LNCaP clone FGC (cell line): ENCODE measurements at places on chromosomes 6 and 20.

- DNase-seq, result no peak
These were observed 341.7 kb downstream of the PREX1 start for GRCh38 chr20:48486065-48486464.

GRCh38 chr20:51444467-51444866, 98.1 kb downstream of the NFATC2 start:
- no peak for DNase-seq

DNA sequence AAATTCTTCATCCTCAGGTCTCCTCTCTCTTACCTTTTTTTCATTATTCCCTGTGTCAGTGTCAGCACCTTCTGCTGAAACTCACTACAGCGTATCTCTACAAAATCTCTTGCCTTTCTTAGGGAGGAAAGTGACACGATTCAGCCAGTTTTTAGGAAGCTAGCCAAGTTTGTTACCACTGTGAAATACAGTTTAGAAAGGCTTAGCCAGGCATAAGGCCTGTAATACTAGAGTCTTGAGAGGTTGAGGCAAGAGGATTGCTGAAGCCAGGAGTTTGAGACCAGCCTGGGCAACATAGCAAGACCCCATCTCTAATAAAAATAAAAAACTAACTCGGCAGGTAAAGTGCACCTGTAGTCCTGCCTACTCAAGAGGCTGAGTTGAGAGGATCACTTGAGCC, 16.7 kb downstream of the TAB2 start:
- DNase-seq, result no peak

- DNase-seq, result no peak
These were observed at the start of gene RIPOR2 for GRCh38 chr6:24935366-24936152. Gene RIPOR2, minus strand, starts transcription at chr6:24935960. Its CDS starts 62 bp downstream, at chr6:24935898.

- DNase-seq, result no peak
These were observed 480 bp downstream of the ABCF1 start for GRCh38 chr6:30571762-30572082.

DNA sequence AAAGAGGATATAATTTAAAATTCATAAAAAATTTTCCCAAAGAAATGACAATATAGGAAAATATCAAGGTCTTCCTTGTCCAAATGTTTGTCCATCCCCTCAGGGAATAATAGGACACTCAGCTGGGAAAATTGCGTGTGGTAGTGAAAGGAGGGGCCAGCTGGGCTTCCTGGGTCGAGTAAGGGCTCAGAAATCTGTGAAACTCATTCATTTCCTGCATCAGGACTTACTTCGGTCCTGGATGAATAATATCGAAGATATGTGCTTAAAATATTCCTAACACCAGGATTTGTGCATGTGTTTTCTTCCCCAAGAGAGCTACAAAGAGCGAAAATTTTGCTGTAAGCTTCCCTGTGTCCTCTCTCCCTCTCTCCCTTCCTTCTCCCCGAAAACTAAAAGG, 118.2 kb upstream of the GJE1 start:
- no peak for DNase-seq

DNA sequence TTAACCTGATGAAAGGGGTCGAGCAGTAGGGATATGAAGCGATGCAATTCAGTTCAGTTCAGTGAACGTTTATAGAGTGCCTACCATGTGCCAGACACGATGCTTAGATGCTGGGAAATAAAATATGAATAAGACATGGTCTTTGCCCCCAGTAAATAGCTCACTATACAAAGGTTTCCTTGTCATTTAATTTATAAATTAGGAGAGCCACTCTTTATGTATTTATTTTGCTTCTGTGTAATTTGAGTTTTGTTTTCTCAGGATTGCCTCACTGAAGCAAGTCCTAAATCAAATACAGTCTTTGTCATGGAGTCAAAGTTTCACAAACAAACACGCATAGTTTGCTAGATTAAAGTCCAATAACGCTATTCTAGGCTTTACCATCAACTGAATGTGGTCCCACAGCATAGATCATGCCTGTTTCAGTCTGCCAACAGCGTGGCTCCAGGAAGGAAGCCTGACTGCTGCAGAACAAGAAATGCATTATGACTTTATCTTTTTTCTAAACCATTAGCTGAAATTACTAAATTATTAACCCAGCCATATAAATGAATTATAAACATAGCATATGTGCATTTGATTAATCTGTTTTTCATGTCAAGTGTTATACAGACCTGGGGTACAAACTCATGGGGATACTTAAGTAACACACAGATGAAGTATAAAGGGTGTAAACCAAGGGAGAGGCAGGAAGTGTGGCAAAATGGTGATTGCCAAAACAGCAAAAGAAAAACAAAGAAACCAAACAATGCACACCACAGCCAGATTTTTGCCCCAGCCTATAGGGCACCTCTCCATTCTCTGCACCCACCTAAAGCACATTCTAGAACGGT, 29.8 kb upstream of the CCN2 start:
- no peak for DNase-seq

- no peak for DNase-seq
These were observed 21.9 kb upstream of the TAF8 start for GRCh38 chr6:42028234-42029061.

- no peak for DNase-seq
These were observed 31.7 kb downstream of the C6orf52 start for GRCh38 chr6:10662742-10663141.

- DNase-seq, result peak; percentile 58
These were observed 8.8 kb downstream of the CDKAL1 start for GRCh38 chr6:20542927-20543602.

GRCh38 chr6:12115492-12115891, 103.4 kb downstream of the HIVEP1 start:
- no peak for DNase-seq

- no peak for DNase-seq
These were observed 181.9 kb downstream of the GMDS start for GRCh38 chr6:2063547-2063946.

DNA sequence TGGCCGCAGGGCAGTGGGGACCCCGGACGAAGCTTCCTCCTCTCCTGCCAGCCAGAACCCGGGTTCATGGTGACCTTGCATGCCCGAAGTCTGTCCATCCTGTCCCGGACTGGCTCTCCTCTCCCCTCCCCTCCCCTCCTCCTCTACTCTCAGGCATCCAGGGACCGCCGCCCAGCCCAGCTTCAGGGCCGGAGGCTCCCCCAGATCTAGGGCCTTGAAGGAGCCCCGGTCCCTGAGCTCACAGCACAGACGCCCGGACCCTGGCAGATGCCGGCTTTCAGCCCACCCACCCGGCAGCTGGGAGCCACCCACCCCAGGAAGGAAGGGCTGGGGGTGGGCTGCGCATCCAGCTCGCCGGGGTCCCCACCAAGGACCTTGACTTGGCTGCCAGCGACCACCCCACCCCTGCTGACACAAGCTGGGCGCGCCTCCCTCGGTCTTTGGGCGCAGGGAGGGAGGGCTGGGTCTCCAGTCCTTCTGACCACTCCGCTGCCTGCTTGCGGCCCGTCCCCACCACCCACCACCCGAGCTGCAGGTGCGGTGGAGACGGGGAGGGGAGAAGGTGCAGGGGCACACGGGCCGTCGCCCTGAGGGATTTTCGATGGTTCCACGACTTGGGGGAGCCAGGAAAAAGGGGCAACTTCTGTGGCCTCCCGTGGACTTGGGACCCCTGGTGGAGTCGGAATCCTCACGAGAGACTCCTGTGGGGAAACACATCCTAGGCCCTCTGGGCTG, 5.8 kb upstream of the ABHD16B start:
- no peak for DNase-seq

GRCh38 chr6:160069050-160069454, 52.6 kb upstream of the SLC22A1 start:
- DNase-seq, result no peak

DNA sequence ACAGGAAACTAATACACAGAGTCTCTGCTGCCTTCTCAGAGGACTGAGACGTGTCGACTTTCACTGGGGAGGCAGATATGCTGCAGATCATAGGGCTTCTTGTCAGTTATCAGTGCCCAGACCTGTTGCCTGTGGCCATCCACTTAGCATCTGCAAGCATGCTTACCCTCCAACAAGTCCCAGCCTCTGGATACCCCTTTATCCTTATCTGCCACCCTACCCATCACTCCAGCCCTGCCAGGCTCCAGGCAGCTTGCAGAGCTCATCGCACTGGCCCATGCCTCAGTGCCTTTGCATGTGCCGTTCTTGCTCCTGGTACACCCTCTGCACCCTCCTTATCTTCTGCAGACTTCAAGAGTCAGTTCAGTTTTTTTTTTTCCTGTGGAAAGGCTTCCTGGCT, 119.2 kb downstream of the TOX2 start:
- DNase-seq, result no peak

- no peak for DNase-seq
These were observed 388.2 kb upstream of the CITED2 start for GRCh38 chr6:139762587-139763031.

GRCh38 chr20:9977629-9978028, 57.2 kb upstream of the ANKEF1 start:
- DNase-seq, result no peak

DNA sequence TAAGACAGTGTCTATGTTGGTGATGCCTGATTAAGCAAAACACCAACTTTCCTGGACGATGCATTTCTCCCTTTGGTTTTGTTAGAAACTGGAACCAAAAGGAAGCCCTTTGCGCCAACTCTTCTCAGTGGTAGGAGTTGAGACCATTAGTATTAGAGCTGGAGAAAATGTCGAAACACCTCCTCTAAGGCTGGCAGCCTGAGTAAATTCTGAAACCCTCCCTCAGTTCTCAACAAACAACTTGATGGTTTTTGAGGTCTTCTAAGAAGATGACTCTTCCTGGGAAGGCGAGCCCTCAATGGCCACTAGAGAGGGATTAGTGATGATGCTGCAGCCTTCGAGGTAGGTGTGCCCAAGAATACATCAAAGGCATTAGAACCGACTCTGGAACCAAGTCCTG, 78.4 kb upstream of the CCN6 start:
- no peak for DNase-seq

- DNase-seq, result no peak
These were observed 304.2 kb downstream of the TFAP2C start for GRCh38 chr20:56933331-56933698.

DNA sequence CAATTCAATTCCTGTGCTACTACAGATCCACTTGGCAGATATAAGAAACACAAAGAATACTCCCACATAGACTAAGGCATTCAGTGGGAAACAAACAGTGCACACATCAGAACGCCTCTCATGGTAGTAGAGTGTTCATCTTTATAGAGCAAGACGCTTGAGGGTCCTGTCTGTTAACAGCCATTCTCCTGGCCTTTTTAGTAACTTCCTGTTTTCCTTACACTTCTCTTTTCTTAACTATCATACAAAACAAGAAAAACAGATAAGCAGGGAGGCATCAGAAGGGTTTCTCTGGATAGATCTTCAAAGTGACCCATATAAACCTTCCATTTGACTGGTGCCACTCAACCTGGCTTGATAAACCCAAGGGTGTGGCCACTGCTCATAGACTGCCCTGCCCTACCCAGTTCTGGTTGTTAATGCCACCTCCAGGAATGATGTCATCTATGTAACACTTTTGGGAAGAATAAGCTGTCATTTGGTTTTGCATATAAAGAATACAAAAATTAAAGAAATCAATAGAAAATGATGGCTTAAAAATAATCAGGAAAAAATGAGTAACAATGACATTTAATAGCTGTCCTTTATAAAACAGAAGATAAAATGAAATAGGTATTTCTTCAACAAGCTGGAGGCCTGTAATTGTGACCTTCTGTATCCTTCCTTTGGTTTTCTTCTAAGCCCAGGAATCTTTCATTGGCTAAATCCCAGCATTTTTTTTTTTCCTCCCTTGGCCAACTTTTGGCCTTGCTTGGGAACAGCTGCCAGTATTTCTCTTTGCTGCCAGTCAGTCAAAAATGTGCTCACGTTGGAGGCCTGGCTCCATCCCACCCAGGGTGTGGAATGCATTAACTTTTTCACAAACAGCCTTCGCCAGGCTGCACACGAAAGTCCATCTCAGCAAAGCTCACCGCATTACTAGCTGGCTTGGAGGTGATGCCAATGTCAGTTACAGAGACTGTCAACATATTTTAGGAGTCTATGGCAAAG, 103.5 kb downstream of the GJA10 start:
- no peak for DNase-seq

- no peak for DNase-seq
These were observed 41.6 kb upstream of the NOX3 start for GRCh38 chr6:155497273-155497672.

DNA sequence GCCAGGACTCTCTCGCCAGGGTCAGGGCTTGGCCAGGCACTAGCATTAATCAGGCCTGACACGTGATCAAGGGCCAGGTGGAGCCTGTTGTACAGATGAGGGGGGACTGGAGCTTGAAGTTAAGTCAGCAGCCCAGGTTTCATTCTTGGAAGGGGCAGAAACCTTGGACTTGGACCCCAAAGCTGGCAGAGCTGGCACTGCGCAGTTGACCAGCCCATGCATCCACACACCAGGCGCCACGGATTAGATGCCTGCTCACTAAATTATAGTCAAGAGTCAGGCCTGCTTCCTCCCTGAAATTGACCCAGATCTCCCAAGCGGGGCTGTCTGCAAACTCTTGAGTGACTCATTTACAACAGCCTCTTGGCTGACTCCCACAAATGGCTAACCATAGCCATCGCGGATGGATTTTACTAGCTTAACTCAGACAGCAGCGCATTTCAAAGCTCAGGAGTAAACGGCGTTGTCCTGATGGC, 4.1 kb upstream of the TAF4 start:
- no peak for DNase-seq

DNA sequence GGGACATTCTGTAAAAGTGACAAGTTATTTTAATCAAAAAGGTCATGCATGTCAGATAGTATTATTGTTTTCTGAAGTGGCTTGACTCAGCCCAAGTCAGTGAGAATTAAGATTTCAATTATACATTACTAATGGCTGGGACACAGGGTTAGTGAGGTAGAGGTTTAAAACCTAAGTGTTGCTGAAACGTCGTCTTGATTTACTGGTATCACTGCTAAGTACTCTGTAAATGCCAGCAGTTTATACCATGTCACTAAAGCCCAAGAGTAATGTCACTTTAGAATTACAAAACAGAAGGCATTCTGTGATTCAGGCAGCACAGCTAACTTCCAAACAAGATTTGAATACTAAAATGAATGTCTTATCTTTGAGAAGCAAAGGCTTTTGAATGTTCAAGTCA, 176.6 kb downstream of the NKAIN2 start:
- no peak for DNase-seq

- DNase-seq, result peak; percentile 60
These were observed 13.2 kb downstream of the FILIP1 start for GRCh38 chr6:75480425-75480824.

GRCh38 chr6:130306377-130306776, 59.4 kb upstream of the TMEM200A start:
- DNase-seq, result no peak

GRCh38 chr6:71855406-71855805, 30.9 kb upstream of the RIMS1 start:
- peak; percentile 13 for DNase-seq

- no peak for DNase-seq
These were observed 227.2 kb upstream of the SULF2 start for GRCh38 chr20:48012401-48012974.
